DMS153 (cell line): ENCODE measurements at places on chromosomes 1 and 21.

GRCh38 chr1:177969825-177970371 lies at the start of gene SEC16B:
Gene SEC16B, minus strand, starts transcription at chr1:177970058. Its CDS starts 2,077 bp downstream, at chr1:177967981.
- no peak for DNase-seq

DNA sequence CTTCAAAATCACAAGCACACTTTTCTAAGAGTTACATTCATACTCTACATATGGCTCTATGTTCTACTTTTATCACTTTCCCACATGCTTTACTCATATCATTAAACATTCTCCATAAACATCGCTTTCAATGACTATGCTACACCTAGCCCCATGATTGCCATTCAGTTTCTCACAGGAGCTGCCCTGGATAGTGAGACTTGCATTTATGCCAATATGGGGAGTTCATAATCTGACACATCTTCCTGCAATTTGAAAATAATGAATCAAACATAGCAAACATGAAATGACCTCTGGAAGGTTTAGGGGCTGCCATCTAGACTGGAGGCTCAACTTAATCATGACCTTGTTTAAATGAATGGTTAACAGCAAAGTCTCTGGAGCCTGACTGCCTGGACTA lies 9.0 kb upstream of the CYP4A22 start:
- no peak for DNase-seq

DNA sequence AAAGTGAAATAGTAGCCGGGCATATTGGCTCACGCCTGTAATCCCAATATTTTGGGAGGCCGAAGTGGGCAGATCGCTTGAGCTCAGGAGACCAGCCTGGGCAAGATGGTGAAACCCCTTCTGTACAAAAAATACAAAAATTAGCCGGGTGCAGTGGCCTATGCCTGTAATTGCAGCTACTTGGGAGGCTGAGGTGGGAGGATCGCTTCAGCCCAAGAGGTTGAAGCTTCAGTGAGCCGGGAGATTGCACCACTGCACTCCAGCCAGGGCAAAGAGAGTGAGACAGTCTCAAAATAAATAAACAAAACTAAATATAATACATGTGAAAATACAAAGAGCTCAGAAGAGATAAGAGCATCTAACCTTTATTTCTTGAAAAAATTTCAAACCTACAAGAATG lies 2.3 kb upstream of the MSTO1 start:
- no peak for DNase-seq

DNA sequence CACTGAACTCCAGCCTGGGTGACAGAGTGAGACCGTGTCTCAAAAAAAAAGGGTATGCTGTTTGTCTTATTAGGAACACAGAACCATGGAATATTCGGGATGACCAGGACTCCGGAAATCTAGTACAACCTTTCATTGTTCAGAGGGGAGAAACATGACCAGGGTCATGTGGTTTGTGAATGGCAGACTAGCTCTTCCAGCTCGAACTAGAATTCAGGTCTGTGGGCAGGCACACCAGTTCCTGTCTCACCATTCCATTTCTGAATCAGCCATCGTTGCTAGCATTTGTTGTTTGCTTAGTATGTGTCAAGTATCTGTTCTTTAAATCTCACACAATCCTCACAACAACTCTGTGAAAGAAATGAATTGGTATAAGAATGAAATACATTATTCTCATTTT lies 50.9 kb downstream of the MDM4 start:
- peak; percentile 74 for DNase-seq

- DNase-seq, result no peak
Measured at GRCh38 chr21:28900481-28900880, 92.2 kb downstream of the LTN1 start.

- no peak for DNase-seq
Measured at GRCh38 chr1:154478639-154479038, 23.4 kb upstream of the TDRD10 start.

DNA sequence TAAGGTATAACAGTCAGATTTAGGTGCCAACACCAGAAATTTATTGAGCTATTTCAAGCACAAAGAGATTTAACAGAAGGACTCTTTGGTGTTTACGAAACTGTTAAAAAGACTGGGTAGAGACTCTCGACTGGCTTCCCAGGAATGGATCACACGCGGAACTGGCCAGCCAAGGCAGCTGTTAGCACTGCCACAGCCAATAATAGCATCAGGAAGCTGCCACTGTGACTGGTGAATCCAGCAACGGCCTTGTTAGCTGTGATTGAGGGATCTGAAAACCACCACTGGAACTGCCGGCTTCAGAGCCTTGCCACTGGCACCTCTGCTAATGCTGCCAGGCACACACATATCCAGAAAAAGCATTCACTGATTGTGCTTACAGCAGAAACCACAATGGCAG lies 10.6 kb upstream of the SIM2 start:
- no peak for DNase-seq

DNA sequence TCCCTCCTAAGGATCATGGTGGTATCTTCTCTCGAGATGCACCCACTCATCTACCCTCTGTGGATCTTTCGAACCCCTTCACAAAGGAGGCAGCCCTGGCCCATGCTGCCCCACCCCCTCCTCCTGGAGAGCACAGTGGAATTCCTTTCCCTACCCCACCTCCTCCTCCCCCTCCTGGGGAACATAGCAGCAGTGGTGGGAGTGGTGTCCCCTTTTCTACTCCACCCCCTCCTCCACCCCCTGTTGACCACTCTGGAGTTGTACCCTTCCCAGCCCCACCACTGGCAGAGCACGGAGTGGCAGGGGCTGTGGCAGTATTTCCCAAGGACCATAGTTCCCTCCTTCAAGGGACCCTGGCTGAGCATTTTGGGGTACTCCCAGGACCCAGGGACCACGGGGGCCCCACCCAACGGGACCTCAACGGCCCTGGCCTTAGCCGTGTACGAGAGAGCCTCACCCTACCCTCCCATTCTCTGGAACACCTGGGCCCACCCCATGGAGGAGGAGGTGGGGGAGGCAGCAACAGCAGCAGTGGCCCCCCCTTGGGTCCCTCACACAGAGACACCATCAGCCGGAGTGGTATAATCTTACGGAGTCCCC lies 14.5 kb upstream of the TARS2 start:
- no peak for DNase-seq
